ENCODE measurements at places on chromosomes 5 and 9.

DNA sequence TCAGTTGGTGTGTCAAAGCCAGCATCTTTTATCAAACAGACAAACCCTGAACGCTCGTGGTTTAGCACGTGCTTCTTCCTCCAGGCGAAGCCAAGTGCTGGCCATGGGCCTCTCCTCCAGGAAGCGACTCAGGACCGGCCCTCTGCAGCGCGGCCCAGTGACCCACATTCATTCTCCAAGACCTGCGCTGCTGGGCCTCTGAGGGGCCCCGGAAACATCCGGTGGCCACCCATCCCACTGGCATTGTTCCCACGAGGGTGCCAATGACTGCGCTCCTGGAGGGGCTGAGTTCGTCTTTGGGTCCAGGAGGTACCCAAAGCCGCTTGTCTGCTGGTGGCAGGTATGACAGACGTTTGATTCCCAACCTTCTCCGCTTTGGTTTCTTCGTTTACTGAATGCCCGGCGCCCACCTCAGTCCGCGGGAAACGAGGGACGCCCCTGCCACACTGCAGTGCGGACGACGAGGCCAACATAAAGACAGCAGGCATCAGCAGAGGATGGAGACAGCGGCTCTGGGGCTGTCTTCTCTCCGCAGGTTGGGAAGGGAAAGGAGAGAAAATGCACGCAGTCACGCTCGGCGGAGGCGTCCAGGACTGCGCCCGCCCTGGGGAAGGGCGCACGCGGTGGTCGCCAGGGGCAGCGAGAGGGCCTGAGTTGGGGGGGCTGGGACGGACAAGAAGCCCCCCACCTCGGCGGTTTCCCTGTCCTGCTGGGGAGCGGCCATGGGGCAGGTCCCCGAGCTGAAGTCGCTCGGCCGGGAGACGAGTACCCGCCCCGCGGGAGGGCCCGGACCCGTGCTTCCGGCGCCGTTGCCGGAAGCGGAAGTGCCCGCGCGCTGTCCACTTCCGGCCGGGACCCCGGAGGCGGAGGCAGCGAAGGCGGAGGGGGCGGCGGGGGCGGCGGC is at the start of gene EXOC3:
Gene EXOC3, plus strand, starts transcription at position 842 of the 904 bp plus-strand sequence. CDS start 3,030 bp downstream, outside the sequence.
- peak; percentile 92 for DNase-seq

DNA sequence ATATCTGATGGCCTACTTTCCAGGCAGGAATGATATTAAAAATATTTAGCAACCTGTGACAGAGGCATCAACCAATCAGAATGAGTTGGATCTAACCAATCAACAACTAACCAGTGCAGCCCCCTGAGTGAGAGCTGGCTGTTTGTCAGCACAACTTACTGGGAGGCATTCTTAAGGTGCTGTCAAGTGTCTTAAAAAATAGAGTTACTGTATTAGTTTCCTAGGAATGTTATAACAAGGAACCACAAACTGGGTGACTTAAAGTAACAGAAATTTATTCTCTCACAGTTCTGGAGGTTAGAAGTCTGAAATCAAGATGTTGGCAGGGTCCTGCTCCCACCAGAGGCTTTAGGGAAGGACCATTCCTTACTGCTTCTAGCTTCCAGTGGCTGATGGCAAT is 85.2 kb downstream of the ATG10 start:
- no peak for DNase-seq

DNA sequence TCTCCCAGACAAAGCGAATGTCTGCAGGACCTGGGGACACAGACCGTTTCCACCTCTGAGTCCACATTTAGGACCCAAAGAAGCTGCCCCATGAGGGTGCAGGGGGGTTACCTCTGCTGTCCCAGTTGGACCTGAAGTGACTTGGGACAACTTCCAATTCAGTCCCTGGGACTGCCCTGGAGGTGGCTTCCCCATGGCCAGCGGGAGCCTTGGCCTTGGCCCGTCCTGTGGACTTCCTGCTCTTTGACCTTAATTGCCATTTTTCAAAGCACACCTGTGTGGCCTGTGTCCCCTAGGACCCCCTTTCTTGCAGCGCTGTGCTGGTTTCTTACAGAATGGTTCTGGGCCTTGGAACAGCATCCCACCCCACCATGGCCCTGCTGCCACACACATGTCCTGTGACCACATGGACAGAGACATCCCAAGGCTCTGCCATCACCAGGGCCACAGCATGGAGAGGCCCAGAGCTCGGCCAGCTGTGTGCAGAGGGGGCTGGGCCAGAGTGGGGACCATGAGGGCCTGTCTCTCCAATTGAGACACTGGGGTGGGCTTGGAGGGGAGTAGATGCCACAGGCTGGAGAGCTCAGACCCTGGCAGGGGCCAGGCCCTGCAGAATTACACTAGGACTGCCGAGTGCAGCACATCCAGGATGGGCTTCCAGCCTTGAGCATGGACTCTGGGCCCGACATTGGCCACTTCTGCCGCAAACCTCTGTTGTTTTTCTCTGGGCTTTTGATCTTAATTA is 45.8 kb downstream of the SECISBP2 start:
- DNase-seq, result no peak

DNA sequence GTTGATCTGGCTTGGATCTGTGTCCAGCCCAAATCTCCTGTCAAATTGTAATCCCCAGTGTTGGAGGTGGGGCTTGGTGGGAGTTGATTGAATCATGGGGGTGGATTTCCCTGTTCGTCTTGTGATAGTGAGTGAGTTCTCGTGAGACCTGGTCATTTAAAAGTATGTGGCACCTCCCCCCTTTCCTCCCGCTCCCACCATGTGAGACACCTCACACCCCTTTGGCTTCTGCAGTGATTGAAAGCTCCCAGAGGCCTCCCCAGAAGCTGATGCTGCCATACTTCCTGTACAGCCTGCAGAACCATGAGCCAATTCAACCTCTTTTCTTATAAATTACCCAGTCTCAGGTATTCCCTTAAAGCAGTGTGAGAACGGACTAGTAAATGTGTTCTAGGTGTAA is 117.3 kb upstream of the PTCH1 start:
- DNase-seq, result no peak

DNA sequence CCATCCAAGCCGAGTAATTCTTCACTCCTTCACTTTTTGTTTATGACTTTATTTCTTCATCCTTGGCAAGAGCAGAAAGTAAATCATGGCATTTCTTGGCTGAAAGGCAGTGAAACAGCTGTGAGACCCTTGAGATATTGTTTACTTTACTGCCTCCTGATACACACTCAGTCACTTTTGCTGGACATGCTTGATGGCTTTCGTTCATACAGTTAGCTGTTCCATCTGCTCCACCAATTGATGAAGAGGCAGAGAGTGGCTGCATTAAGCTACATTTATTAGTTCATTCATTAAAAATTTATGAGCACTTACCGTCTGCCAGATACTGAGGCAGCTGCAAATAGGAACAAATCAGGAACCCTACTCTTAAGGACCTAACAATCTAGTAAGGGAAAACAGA is 184.4 kb upstream of the OR13F1 start:
- DNase-seq, result peak; percentile 28

GRCh38 chr5:177100714-177101121 is 14.0 kb downstream of the FGFR4 start:
- DNase-seq, result no peak

DNA sequence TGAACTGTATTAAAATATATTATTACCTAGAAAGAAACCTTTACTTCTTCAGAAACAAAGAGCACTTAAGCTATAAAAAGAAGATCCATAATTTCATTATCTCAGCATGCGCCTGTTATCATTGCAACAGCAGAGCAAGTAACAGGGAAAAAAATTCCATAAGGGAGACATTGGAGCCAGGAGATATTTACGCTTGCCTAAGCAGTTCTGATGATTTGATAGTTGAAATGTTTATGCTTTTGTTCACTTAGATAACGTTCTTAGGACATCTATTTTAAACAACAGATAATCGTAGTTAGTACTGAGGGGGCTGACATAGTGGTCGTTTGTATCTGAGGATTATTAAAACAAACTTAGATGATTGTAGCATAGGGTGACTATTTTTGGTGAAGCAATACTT is 252.5 kb downstream of the NNT start:
- DNase-seq, result no peak

GRCh38 chr5:55143624-55144023 is 16.3 kb upstream of the GPX8 start:
- no peak for DNase-seq

DNA sequence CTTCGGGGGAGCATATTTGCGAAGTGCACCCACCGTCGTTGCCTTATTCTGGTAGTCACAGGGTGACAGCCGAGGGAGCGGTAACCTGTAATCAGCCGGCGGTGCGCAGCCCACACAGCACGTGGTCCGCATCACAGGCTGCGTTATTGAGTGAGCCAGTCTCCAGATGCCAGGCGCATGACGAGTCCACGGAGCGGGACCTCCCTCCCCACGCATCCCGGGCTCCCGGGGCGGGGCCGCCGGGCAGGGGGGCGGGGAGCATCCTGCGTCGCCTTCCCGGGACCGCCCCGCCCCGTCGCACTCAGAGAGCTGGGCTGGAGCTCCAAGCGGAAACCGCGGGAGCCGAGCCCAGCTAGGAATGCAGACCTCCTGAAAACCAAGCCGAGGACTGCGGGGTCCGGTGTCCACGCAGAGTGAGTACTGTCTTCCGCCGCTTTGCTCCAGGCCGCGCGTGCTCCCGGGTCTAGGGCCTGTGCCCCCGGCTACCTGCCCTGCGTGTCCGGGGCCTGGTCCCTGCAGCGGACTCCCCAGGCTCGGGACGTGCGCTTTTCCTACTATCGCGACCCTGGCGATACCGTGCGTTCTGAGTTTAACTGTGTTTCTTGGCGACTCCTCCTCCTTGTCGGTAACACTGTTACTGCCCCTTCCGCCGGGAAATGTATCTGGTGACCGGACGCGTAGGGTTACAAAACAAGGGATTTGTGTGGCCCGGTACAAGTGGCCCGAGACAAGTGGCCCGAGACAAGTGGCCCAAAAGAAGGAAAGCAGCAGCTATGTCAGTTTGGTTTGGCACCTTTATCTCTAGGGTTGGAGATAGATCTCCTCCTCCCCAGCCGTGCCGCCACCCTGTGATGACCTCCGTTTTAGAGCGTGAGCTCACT is 40.6 kb downstream of the CAST start:
- peak; percentile 93 for DNase-seq

- no peak for DNase-seq
These were observed 10.5 kb upstream of the GDNF start for GRCh38 chr5:37850226-37850865.

DNA sequence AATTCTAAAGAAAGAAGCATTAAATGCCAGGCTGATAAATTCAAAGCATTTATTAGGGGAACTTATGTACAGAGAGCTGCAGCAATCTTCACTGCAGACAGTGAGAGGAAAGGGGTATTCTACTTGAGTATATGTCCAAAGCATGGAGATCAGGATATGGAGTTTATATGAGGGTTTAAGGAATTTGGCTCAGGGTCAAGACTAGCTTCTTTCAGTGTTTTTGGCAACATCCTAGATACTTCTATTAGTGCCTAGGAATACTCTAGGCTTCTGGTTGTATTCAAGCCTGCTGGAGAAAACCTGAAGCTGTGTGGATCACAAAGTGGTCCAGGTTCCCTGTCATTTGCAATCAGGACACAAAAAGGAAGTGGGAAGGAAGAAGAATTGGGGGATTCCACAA is 194.6 kb downstream of the CETN3 start:
- no peak for DNase-seq

GRCh38 chr5:3288325-3288724 is 307.3 kb upstream of the IRX1 start:
- DNase-seq, result no peak

DNA sequence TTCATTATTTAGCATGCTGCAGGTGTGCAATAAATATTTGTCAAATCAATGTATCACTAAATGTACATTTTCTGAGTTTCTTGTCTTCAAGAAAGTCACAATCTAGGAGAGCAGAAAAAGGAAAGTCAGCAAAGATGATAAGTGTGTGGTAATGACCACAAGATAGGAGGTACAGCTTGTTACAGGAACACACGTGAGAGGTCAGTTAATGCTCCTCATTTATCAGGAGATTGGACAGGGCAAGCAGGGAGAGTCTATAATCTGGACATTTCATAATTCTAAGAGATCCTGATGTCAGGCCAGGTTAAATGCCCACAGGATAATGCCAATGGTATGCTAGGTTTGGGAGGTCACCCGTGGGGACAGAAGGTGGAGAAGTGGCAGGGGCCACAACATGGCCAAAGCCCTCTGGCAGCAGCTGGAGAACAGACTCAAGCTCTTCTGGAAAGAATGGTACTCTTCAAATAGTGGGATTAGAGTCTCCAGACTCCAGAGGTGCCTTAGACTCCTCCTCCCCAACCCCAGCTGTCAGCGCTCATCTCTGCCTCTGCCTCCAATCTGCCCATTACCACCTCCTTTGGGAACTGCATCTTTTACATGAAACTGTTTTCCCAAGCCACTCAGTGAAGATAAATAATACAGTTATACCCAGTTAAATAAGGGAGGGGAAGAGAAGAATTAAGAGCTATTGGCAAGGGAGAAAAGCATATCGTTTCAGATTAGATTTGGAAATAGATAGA is 114.3 kb downstream of the ASTN2 start:
- no peak for DNase-seq

DNA sequence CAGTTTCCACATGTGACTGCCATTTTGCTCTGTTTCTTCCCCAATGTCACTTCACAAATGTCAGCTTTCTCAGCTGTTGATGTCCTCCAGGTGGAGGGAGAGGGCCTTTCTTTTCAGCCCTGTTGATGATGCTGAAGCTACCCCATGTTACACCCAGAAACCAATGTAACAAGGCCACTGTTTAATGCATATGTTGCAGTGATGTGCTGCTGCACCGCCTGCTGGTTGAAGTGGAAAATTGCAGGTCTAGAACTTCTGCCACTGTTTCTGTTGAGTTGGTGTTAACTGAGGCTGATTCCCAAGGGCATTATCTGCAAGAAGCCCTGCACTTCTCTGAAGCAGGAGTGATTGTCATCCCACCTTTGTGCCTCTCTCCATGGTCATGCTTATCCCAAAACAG is 428.4 kb downstream of the KDM4C start:
- no peak for DNase-seq

DNA sequence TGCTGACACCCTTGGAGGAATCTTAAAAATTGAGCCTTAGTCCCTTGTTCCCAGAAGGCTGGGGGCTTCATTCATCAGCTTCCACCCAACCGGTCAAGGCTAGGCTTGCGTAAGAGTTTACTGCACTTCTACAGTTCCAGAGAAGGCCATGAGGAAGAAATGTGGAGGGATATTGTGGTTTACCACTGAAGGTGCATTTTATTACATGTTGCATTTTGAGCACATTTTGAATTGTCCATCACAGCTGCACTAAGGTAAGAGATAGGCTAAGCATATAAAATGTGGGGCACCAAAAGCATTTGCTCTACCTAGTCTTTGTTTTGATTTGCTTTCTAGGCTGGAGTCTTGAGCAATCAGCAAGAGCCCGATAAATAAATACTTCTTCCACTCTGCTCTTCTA is 167.1 kb upstream of the PAPPA start:
- DNase-seq, result no peak

- peak; percentile 92 for DNase-seq
These were observed 16.2 kb downstream of the TRIM7 start for GRCh38 chr5:181188700-181189362.

All from kidney (tissue), 22 donors.